ENCODE measurements at places on chromosomes 11 and 22. TPM values are rescaled to one million over a fixed set of nuclear protein-coding genes. Genes with fewer than 3 reads are reported as not detected.

Gene SYT13
- 7.2 TPM for total RNA-seq

Gene APOBEC3H
- total RNA-seq = not detected

Gene MS4A7
- total RNA-seq = not detected

Gene CASP4
- 149 TPM for total RNA-seq

Gene OR56B4
- total RNA-seq = not detected

Gene GDPD4
- total RNA-seq = not detected

Gene LTBP3
- 27.3 TPM for total RNA-seq

Gene MIF
- 313 TPM for total RNA-seq

Gene MS4A8
- total RNA-seq = not detected

Gene CARD16
- 23.4 TPM for total RNA-seq

Gene ZP1
- total RNA-seq = not detected

Gene FOLR1
- total RNA-seq = 1.4 TPM

Gene OR51B4
- total RNA-seq = not detected

Gene C11orf97
- total RNA-seq = not detected

Gene TH
- total RNA-seq = 0.07 TPM

DNA sequence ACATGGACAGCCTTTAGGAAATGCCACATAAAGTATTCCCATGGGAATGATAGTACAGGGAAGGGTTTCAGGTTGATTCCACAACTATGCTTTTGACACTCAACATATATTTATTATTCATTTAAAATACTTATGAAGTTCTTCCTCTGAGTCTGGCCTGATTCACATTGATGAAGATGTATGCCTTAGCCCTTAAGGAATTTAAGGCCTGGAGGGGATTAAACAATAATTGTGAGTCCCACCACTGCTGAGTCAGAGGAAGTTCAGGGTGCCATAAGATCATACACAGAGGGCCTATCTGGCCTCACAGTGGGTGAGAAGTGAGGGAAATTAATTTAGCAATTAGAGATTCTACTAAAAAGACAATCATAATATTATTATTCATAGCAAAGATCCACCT lies 161.1 kb upstream of the SNX19 start:
- no peak for DNase-seq

DNA sequence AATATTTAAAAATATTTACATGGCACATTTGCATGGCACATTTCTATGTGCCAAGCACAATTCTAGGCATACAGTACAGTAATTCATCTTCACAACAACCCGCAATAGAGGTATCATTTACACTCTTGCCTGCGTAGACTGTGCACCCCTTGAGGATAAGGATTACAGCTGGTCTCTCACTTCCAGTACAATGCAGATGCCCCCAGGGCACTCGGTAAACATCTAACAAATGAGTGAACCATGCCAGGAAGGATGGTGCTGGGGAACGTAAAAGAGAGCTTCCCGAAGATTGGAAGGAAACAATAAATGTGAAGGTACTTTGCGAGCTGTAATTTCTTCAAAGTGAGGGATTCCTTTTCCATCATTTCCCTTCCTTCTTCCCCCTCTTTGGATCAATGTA lies 1.3 kb downstream of the PRPF19 start:
- DNase-seq = no peak

- no peak for DNase-seq
Measured at GRCh38 chr22:28254396-28254795, 335.3 kb upstream of the PITPNB start.

DNA sequence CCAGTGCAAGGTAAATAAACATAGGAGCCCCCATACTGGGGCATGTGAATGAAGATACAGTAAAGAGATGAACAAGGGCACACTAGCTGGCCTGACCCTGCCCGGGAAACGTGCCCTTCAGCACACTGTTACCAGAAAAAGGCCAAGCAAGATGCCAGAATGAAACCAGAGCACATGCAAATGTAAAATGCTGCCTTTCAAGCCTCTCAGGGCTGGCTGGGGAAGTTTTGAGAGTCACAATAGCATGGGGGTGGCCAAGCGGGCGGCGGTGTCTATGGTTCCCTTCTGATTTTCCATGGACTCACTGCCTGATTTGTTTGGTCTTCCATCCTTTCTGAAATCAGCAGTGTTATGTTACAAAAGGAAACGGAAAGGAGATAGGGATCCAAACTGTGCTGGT lies 18.9 kb upstream of the SUSD2 start:
- DNase-seq = no peak

DNA sequence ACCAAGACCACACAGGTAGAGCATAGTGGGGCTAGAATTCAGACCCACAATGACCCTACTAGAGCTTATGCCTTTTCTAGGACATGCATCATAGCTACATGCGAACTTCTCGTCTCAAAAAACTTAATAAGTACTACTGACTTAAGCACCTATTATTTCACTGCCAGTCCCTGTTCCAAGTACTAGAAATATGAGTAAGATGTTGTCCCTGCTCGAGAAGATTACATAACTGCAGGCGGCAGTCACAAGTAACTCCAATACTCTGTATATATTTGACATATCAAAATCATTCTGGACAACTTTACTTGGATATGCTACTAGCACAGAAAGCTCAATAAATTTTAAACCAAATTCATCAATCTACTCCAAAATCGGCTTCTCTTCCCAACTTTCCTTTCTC lies 235.0 kb downstream of the TTC28 start:
- DNase-seq = no peak

- DNase-seq = no peak
Measured at GRCh38 chr22:49768951-49769690, 58.6 kb downstream of the BRD1 start.

DNA sequence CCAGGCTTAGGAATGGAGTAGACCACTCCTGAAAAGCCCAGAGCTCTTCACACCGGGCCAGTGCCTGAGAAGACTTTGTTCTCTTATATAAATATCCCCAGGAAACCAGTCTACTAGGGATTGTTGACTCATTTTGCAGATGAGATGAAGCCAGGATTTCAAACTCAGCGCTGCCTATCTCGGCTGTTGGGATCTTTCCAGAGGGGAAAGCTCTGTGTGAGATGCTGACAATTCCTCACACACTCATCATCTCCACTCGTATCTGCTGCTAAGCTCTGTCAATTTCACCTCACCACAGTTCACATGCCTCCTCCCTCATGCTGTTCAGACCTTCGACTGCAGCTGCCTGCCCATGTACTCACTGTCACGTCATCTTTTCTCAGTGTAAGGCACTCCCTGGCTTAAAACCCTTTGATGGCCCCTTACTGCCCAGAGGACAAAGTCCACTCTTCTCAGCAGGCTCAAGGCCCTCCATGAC lies 12.5 kb downstream of the USH1C start:
- peak; percentile 59 for DNase-seq

- DNase-seq = no peak
Measured at GRCh38 chr22:28118957-28119631, 200.0 kb upstream of the PITPNB start.

- DNase-seq = no peak
Measured at GRCh38 chr22:50490531-50491308, 4.1 kb downstream of the MIOX start.

- DNase-seq = peak; percentile 57
Measured at GRCh38 chr11:116073854-116074837, 569.9 kb upstream of the CADM1 start.

DNA sequence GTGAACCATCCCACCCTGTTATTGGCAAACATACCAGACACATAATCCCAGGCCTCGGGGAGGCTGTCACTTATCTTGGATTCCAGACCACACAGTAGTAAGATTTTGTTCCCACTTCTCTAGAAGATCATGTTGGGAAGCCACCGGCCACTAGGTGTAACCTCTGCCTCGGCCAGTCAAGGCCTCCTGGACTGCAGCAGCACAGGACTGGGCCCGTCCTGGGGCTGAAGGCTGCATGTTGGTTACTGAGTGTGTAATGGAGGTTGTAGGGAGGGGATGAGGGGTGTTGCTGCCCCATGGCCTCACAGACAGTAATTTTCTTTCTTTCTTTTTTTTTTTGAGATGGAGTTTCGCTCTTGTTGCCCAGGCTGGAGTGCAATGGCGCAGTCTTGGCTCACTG lies 92.4 kb upstream of the SYT13 start:
- DNase-seq = no peak

GRCh38 chr22:48097723-48098122 lies 1335.3 kb downstream of the TBC1D22A start:
- no peak for DNase-seq

DNA sequence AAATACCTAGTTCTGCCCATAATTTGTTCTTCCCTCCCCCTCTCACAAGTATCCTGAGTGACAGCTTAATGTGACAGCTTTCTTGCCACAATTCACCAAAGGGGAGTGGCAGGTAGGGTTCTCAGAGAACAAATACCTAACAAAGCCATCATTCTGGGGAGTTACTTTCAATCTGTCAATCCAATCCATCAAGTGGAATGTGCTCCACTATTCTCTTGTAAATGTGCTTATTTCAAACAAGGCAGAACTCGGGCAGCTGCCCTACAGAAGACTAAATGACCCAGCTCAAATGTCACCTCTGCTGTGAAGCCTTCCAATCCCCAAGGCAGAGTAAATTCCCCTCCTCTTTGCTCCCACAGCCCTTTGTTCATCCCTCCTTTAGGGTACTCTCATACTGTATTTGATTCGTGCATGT lies 27.8 kb downstream of the LGR4 start:
- no peak for DNase-seq

- no peak for DNase-seq
Measured at GRCh38 chr22:49944399-49944891, 16.1 kb upstream of the PIM3 start.

- DNase-seq = no peak
Measured at GRCh38 chr11:46659908-46660307, 40.5 kb downstream of the ARHGAP1 start.

DNA sequence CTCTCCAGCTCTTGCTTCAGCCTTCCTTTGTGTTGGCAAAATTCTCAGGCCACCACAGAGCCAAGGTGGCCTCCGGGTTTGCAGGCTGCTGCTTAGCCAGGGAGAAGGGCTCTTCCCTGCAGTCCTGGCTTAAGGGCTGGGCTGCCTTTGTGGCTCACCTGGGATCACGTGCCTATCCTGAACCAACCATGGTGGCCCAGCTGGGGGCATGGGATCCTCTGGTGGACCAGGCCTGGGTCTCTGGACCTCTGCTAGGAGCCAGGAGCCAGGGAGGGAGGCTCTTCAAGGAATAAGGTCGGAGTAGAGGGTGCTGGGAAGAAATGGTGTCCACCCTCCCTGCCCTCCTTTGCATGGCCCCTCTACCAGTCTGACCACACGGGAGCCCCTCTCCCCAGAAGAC lies 43.9 kb downstream of the CACNA1I start:
- DNase-seq = no peak

GRCh38 chr11:2109541-2110019 lies 29.6 kb downstream of the IGF2 start:
- no peak for DNase-seq

- no peak for DNase-seq
Measured at GRCh38 chr11:126391286-126391954, 35.9 kb downstream of the ST3GAL4 start.

DNA sequence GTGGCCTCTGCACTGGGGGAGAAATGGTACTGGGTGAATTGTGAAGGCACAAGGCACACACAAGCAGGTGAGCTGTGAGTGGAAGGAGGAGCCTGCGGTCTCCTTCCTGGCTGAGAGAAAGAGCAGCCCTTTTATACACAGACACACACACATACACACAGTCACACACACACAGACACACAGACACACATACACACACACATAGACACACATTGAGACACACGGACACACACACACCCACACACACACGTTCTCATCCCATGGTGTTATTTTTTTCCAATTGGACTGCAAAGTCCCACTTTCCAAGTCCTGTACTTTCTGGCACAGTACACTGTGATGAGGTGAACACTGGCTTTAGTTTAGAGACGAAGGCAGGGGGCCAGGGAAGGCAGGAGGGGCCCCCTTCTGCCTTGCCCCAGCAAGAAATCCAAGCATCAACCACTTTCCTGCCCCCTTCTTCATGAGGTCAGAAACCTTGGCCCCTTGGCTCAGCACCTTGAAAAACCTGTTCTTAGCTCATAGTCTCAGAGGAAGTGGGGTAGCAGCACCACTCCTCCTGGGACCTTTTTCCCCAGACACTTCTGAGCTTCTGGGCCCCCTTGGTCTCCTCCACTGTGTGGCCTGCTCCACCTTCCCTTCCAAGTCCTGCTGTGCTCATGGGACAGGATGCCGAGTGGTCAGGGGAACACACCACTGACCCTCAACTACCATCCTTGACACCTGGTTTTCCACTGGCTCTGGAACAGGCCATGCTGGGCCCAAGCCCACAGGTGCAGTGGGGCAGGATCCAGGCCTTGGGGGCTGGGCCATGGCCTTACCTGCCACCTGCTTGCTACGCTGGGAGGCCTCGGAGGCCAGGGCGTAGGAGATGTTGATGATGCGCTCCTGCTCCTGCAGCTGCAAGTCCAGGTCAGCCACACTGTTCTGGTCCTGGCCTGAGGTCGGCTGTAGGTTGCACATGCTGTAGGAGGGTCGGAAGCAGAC lies 43.8 kb downstream of the C11orf58 start:
- no peak for DNase-seq

DNA sequence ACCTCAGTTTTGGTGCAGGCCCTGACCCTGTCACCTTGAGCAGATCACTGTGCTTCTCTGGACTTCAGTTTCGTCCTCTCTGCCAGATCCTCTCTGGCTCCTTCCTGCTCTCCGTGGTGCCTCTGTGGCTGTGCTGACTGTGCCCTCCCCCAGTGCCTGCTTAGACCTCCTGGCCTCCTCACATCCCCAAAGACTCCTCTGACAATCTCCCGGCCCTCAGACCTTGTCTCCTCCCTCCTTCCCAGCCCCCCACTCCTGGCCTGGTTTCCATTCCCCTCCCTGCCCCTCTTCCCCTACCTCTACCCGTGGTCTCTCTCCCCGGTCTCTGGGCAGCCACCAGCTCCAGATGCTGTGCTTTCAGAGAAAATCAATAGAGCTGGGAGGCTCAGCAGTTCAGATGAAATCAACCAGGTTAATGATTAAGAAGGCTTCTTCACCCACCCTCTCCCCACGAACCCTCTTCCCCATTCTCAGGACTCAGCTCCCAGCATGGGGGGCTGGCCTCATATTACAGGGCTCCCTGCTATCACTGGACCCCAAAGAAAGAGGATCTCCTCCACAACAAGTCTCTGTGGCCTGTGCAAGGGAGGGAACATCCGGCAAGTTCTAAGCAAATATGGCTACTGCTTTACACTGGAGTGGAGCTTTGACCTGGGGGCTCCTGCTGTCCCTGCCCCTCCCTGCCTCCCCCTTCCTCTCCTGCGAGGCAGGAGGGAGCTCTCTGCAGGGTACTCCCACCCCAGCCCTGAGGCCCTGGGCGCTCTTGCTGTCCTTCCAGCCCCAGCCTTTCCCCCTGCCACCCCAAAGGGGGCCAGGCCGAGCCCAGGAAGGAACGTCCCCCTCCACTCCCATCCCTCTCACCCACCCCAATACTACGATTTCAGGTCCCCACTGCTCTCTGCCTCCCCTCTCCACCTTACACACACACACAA lies 8.5 kb downstream of the BACE1-AS start:
- DNase-seq = no peak

DNA sequence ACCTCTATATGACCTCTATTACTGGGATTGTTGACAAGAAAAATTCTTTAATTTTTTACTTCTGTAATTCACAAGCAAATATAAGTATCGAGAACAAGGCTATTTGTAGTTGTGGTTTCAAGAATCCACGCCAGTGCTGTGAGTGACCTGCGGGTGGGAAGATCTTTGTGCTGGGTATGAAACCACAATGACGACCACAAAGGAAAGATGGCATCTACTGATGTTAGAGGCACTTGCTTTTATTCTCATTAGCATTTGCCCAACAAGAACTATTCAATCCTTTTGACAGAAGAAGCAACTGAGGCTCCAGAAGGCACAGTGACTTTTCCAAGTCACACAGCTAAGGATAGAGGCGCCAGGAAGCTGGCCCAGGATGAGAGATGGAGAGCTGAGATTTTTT lies 1054.9 kb downstream of the TBC1D22A start:
- no peak for DNase-seq

GRCh38 chr22:31239771-31240370 lies 27.8 kb downstream of the LIMK2 start:
- no peak for DNase-seq

GRCh38 chr11:134425816-134426536 lies 13.9 kb upstream of the B3GAT1 start:
- no peak for DNase-seq

Measured in M059J (cell line).